ENCODE measurements at places on chromosomes 7 and 10. TPM values are rescaled to one million over a fixed set of nuclear protein-coding genes. Genes with fewer than 3 reads are reported as not detected.

Gene RAB19
- not detected for total RNA-seq

Gene ANKRD61
- total RNA-seq = not detected

DNA sequence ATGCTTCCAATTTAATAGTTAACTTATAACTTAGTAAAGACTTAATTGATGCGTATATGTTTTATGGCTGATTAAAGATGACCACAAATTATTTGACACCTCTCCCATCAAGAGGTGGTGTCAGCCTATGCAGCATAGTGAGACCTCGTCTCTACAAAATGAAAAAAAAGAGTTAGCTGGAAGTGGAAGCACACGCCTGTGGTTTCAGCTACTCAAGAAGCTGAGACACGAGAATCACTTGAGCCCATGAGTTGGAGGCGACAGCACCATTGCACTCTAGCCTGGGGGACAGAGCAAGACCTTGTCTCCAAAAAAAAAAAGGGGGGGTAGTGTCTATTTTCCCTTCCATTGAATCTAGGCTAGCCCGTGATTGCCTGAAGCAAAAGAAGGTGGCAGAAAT lies 99.1 kb upstream of the ABI1 start:
- DNase-seq = no peak

DNA sequence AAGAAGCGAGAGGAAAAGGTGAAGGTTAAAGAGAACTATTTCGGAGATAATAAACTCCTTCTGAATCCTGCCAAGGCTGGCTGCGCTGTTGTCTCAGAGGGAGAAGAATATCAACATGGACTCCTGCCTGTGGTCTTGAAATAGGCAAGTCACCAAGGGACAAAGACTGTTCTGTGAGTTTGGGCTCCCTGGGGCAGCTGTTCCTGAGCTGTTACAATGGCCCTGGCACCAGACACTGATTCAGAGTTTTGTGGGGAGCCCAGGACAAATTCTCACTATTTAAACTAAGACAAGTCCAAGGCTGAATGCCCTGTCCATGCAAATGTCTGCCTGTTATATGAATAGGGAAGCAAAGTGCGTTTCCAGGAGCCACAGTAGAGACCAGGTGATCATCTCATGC lies 81.4 kb downstream of the PRPF18 start:
- DNase-seq = no peak
